Stimulated activated CD8-positive, alpha-beta memory T cell treated with anti-CD3 and anti-CD28 coated beads, Interleukin-4, amount 100 ng/mL, for 1 hour (primary cell): ENCODE measurements at places on chromosomes 7 and 10.

GRCh38 chr10:13317474-13317873 is 17.6 kb upstream of the PHYH start:
- DNase-seq = no peak

GRCh38 chr7:104926601-104927041 is 87.4 kb upstream of the KMT2E start:
- DNase-seq = no peak

DNA sequence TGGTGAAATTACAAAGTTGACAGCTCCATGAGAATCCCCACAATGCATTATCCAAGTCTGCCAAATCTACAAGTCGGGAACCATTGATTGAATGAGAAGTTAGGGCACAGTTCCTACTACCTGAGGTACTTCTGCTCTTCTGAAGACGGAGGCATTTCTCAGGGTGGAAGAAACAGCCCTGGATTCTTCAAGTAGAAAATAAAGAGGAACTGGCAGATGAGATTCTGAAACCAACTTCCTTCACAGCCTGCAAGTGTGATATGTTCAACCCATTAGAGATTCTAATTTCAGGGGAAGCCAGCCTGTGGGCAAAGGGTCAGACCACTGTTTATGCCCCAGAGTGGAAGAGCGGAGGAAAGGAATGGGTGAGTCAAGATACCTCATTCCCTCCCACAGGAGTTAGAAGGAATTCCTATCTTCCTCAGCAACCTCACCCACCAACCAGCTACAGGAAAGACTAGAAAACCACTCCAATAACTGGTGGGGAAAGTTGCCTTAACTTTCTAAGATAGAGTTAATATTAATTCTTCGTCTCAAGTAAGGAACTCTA is 50.5 kb upstream of the BMPER start:
- DNase-seq = no peak

GRCh38 chr7:156969972-156970420 is 20.5 kb downstream of the NOM1 start:
- no peak for DNase-seq

DNA sequence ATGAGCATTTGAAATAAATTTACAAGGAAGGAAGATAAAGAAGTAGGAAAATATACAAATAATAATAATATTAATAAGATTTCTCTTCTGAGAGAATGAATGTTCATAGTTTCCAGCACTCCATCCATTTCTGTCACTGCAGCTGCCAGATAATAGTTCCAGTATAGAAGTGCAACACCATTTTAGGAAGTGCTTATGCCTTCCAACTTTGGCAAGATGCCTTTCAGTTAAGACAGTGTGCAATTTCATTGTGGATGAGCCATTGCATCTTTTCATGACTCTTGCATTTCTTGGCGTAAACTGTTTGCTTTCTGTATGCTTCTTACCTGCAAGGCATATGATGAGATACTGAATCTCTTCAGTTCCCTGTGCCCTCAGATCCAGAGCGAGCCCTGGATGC is 185.0 kb downstream of the PDE1C start:
- no peak for DNase-seq

DNA sequence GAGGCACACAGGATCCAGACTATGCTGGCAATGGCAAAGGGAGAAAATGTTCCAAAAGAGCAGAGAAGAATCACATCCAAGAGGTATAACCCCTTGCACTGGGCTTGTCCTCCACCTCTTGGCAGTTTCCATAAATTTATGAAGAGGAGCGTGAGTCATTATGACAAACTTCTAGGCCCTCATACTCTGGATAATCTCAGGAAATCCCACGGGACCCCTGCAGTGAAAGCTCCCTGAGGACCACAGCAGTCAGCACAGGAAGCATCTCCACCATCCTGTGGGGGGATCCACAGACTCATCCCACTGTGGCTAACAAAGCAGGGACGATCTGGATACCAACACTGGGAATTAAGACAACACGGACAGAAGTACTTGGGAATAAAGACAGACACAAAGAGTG is 30.3 kb upstream of the GPAM start:
- DNase-seq = no peak

DNA sequence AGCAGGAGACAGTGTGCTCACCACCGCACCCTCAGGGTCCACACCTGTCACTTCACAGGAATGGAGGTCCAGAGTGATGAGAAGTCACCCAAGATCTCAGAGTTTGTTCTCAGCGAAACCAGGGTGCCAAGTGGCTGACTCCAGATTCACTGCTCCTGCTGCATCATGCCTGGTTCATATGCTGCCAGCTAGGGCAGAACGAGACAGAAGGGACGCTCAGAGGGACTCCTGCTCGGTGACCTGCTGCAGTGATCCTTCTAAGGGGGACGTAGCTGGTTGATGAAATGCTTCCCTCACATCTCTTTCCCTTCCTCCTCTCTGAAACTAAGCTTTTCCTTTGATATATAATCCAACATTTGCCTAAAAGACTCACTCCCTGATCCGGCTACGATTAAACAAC is 248.5 kb downstream of the SFMBT2 start:
- DNase-seq = no peak

DNA sequence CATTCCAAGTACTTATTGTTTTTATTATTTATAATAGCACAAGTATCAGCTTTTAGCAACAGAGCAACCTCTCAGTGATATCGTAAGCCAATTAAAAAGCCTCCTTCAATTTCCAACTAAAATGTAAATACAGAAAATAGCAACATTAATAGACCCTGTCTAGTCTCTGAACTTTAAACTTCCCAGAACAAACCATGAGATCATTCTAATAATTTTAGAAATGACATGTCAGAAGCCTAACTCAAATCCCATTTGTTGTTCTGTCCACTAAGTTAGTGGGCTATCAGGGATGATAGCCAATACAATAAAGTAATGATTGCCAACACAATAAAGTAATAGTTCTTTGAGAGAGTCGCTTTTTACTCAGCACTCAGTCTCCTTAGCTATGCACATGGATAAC is 22.3 kb upstream of the LRRN3 start:
- DNase-seq = no peak

GRCh38 chr7:227926-228325 is 35.6 kb downstream of the FAM20C start:
- no peak for DNase-seq

DNA sequence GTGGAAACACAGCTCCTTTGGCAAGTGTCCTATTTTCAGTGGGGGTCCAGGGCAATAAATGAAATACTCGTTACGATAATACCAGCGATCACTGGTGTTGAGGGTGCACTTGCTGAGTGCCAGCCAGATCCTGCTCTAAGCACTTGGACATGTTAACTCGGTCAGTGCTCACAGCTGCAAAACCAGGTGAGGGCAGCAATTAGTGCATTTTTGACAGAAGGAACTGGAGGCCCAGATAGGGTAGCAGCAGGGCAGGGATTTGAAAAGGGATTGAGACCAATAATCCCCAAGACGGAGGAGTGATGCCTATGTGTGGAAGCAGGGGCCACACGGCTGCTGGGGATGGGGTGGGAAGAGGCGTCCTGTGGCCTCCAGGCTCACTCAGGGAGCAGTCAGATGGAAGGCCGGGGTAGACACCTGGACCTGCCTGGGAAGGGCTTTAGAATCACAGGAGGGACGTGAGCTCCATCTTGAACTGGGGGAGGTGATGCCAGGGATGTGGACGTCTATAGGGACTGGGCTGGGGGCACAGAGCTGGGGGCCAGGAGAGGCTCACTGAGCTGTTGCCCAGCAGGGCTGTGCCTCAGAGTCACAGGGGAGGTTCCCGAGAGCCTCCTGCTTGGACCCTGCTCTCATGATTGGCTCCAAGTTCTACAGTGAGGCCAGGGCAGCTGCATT is 14.3 kb downstream of the PTPRE start:
- no peak for DNase-seq
